GDM1 (cell line): ENCODE measurements at places on chromosomes 13 and 19.

DNA sequence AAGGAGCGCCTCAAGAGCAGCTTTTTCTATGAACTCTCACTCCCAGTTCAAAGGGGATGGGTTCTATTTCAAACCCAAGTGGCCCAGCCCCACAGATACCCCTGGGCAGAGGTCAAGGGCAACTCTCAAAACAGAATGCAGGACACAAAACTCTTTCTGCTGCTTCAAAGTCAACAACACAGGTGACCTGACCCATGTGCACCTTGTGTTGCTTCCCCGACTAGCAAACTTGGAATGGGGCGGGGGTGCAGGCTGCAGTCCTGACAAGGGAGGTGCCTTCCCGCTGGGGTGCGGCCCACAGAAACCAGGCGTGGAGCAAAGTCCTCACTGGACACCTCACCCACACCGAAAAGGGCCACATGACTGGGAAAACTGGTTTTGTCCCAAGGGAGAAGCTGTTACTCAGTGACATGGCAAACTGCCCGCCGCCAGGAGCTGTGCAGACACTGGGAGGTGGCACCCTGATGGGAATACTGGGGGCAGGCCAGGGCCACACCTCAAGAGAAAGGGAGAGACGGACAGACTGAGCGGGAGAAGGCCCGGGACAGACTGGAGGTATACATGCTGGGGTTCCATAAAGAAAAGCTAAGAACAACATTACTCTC lies 17.4 kb downstream of the ZC3H4 start:
- DNase-seq: no peak

GRCh38 chr13:35144166-35144890 lies 202.3 kb downstream of the NBEA start:
- no peak for DNase-seq

DNA sequence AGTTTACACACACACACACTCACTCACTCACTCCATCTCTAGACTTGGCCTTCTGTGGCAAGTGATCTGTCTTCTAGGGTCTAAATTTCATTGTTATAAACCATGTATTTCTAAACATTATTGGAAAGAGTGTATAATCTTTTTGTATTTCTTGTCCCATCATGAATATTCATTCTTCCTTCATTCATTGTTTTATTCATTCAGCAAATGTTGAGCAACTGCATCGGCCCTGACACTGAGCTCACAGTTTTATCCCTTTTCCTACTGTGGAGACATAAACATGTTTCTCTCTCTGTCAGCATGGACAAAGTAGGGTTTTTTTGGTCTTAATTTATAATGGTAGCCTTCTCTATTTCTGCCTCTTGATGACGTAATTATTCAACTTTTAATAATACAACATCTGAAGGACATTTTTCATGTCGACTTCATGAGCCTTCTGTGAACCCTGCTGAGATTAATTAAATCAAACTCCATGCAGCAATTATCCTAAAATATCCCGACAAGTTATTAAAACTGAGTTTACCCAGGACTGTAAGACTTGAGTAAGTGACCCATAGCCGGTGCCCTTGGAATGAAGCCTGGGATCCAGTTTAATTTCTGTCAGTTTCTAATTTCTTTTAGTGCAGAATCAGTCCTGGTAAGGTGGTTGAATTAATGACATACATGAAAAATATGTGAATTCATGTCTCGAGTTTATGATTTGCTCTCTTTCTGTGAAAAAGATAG lies 7.3 kb downstream of the SPATA13 start:
- no peak for DNase-seq

- no peak for DNase-seq
Measured at GRCh38 chr13:83880275-83881139, 1.8 kb downstream of the SLITRK1 start.

- DNase-seq: no peak
Measured at GRCh38 chr19:10238172-10238783, 7.1 kb upstream of the S1PR2 start.

- DNase-seq: peak; percentile 41
Measured at GRCh38 chr19:45558399-45558878, 26.2 kb downstream of the OPA3 start.

- DNase-seq: no peak
Measured at GRCh38 chr13:30755678-30756077, 20.3 kb downstream of the ALOX5AP start.

DNA sequence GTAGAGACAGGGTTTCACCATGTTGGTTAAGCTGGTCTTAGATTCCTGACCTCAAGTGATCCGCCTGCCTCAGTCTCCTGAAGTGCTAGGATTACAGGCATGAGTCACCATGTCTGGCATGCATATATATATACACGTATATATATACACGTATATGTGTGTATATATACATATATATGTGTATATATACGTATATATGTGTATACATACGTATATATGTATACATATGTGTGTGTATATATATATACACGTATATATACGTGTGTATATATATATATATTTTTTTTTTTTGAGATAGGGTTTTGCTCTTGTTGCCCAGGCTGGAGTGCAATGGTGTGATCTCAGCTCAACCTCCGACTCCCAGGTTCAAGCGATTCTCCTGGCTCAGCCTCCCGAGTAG lies 11.9 kb downstream of the DNMT1 start:
- no peak for DNase-seq

DNA sequence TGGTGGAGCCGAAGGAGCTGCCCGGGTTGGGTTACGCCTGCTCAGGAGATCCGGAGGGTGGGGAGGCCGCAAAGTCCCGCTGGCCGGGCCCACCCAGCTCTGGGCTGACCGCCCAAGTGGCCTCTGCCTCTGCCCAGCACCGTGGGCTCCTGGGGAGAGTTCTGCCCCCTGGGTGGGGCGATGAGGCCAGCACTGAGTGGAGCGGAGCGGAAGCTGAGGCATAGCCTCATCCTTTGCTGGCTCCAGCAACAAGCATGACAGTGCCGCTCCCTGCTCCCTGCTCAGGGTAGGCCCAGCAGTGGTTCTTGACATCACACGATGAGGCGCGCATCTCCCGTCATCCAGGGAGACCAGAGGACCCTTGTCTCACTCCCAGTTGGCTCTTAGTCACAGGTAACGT lies 22.5 kb downstream of the CCDC8 start:
- DNase-seq: no peak

- DNase-seq: no peak
Measured at GRCh38 chr19:38741670-38742069, 2.6 kb downstream of the CAPN12 start.

GRCh38 chr19:1533510-1534150 lies 9.8 kb downstream of the PLK5 start:
- DNase-seq: no peak

DNA sequence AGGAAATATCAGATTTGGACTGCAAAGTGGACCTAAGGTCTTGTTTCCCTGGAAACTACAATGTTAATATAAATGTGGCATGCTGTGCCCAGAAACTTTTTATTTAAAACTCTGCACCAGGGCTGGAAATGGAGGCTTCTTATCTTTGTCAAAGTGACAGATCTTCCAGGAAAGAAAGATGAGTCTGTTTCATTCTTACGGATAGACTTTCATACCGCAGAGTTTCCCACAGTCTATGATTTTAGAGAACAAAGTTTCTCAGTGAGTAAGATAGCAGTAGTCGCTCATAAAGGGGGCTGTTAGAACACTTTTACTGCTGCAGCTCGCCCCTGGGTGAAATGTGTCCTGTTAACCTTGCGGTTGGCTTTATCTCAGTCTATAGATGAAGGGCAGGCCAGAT lies 6.7 kb downstream of the CLEC11A start:
- DNase-seq: no peak

DNA sequence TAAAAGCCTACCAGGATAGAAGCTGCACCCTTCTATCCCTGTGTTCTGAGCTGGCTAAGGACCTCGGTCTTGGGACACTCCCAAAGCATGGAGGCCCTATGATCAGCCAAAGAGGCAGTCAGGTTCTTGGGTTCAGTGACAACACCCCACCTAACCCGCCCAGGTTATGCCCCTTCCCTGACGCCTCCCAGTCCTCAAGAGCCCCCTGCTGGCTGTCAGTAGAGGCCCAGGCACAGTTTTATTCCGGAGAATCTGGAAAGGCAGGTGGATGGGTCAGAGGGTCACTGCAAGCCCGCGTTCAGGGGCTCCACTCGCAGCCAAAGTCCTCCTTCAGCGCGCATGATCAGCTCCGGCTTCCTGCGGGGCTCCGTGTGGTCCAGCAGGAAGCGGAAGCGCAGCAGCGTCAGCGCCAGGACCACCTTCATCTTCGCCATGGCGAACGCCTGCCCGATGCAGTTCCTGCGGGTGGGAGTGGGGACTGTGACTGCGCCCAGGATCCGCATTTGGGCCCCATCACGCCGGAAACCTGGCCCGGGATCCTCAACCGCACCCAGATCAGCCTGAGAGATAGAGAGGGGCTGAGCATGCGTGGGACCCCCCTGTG lies 22.3 kb downstream of the OR10H3 start:
- DNase-seq: no peak

- peak; percentile 75 for DNase-seq
Measured at GRCh38 chr13:27379694-27380641, 44.5 kb upstream of the GTF3A start.
